Cortex of kidney (tissue), 1 donor: ENCODE measurements at places on chromosomes 3 and 15.

DNA sequence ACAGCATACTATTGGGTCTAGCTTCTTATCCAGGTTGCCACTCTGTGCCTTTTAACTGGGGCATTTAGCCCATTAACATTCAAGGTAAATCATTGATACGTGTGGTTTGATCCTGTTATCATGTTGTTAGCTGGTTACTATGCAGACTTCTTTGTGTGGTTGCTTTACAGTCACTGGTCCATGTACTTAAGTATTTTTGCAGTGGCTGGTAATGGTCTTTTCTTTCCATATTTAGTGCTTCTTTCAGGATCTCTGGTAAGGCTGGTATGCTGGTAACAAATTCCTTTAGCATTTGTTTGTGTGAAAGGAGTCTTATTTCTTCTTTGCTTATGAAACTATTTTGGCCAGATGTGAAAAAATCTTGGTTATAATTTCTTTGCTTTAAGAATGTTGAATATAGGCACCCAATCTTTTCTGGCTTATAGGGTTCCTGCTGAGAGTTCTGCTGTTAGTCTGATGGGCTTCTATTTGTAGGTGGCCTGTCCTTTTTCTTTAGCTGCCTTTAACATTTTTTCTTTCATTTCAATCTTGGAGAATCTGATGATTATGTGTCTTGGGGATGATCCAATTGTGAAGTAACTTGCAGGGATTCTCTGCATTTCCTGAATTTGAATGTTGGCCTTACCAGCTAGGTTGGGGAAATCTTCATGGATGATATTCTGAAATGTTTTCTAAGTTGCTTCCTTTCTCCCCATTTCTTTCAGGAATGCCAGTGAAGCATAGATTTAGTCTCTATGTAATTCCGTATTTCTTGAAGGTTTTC, 39.3 kb downstream of the CCR1 start:
- no peak for DNase-seq

DNA sequence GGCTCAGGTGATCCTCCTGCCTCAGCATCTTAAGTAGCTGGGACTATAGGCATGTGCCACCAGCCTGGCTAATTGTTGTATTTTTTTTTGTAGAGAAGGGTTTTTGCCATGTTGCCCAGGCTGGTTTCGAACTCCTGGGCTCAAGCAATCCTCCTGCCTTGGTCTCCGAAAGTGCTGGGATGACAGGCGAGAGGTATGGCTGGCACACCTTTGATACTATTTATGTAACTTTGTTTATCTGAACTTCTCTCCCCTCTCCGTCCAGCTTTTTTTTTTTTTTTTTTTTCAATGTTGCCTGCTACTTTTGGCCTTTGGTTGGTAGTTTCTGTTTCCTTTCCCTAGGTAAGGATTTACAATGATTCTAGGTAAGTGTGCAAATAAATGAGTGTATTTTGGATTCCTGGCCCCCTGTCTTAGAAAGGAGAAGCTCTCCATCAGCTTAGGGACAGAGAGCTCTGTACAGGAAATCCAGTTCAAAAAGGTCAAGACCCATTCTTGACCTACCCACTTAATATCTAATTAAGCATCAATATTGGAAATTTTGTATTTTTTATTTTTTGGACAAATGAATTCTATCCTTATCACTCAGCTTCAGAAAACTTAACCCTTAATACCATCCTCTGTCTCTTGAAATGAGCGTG, 6.8 kb downstream of the ARL6IP5 start:
- DNase-seq: no peak

DNA sequence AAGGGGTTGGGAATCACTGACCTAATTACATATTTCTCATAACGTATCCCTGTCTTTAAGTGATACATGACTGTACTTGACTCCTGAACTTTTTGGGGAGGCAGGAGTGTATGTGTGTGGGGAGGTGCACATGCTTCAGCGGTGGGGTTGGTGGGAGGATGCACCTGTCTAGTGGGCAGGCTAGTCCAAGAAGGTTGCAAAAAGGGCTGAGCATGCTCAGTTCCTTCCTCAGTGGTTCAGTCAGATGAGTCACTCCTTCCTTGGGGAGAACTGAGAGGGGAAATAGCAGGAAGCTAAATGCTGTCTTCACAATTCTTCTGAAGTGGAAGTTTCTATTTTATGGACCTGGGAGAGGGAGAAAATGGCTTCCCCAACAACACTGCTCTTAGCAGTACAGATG, 24.6 kb upstream of the AP4E1 start:
- DNase-seq: no peak

GRCh38 chr3:62771331-62772072, 103.7 kb downstream of the CADPS start:
- DNase-seq: no peak

GRCh38 chr3:16520970-16521881, 7.7 kb upstream of the RFTN1 start:
- DNase-seq: no peak

DNA sequence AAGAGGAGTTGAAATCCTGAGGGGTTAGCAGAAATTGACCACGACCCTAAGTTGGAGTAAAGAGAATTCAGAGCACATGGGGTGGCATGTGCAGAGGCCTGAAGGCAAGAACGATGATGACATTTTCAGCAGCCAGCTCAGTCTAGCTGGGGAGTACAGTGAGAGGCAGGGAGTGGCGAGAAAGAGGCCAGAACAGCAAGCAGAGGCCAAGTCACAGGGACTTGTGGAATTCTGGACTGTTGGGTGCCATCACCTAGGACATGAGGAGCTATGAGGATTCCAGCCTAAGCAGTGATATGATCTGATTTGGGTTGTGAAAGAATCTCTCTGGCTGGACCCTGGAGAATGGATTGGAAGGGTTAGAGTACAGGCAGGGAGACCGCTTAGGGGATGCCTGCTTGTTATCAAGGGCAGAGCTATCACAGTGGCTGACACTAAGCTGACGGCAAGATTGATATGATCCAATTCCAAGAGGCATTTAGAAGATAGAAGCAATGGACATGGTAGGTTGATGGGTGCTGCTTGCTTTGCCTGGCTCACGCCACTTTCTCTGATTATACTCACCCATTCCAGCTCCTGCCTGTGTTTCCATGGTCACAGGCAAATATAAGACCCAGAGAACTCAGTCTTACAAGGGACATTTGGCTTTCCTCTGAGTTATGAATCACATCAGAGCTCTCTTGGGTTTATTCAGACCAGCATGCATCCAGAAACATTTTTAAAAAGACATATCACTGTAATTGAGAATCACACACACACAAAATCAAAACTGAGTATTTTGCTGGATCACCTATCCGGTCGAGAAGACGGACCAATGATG, 66.4 kb downstream of the LRTM1 start:
- DNase-seq: no peak

- DNase-seq: no peak
These were observed 2.5 kb downstream of the RORA start for GRCh38 chr15:61226361-61227256.

DNA sequence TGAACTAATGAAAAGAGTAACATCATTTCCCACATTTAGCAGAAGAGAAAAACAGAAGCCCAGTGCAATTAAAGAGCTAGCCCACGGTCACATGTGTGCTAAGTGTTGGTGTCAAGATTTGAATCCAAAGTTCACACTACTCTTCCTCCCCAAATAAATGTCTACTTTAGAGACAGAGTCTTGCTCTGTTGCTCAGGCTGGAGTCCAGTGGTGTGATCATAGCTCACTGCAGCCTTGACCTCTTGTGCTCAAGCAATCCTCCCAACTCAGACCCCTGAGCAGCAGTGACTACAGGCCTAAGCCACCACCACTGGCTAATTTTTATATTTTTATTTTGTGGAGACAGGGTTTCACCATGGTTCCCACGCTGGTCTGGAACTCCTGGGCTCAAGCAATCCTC, 4.8 kb downstream of the OSBPL10 start:
- DNase-seq: no peak

DNA sequence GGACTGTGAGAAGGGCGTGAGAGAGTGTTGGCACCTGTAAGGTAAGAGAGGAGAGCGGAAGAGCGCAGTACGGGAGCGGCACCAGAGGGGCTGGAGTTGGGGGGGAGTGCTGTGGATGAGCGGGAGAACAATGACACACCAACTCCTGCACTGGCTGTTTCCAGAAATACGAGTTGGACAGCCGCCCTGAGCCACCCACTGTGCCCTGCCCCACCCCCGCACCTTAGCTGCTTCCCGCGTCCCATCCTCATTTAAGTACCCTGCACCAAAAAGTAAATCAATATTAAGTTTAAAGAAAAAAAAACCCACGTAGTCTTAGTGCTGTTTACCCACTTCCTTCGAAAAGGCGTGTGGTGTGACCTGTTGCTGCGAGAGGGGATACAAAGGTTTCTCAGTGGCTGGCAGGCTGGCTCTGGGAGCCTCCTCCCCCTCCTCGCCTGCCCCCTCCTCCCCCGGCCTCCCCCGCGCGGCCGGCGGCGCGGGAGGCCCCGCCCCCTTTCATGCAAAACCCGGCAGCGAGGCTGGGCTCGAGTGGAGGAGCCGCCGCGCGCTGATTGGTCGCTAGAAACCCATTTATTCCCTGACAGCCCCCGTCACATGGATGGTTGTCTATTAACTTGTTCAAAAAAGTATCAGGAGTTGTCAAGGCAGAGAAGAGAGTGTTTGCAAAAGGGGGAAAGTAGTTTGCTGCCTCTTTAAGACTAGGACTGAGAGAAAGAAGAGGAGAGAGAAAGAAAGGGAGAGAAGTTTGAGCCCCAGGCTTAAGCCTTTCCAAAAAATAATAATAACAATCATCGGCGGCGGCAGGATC, at the start of gene SOX2:
Gene SOX2, plus strand, starts transcription at position 601 of the 811 bp plus-strand sequence. CDS start 436 bp downstream, outside the sequence.
- no peak for DNase-seq

GRCh38 chr3:61673651-61674050, 112.3 kb downstream of the PTPRG start:
- DNase-seq: no peak

- DNase-seq: no peak
These were observed 126.0 kb downstream of the ADAMTS17 start for GRCh38 chr15:100215843-100216169.

DNA sequence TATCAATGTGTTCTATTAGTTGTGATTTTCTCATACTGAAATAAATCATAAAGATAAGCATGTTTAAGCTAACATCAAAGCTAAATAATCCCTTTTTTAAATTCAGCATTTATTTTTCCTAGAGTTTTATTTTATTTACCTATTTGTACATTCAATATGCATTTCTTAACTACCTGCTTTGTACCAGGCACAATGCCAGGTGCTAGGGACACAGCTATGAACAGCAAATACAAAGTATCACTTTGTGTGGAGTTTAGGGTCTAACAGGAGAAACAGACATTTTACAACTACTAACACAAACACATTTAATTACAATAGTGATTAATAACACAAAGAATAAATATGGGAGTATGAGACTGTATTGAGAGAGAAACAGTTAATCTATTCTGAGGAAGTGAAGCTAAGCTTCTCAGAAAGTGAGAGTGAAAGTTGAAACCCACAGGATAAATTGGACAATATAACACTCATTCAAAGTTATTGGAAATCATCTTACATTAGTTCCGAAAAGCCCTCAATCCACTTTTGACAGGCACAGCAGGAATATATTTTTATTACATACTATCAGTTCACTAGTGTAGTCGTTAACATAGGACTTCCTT, 159.6 kb downstream of the GBE1 start:
- no peak for DNase-seq

DNA sequence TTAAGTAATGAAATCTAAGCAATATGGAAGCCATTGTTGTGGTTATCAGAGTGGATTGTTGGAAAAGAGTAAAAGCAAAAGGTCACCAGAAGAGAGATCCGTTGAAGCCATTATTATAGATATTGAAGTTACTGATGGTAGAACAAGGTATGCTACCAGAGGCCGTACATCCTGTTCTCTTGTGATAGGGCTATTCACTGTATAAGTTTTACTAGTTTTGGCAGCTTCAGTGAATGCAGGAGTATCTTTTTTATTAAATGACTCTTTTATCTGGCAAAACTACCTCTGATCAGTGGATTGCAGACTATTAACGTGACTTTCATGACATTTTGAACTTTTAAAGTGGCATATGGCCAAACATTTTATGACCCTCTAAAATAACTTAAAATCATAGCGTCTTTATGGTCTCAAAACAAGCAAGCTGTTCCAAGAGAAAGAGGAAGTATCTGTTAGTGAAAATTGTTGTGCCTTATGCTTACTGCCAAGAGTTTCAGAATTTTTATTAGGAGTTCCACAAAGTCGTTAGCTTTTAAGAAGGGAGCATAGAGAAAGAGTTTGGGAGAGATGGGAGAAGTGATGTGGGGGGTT, 102.9 kb downstream of the LRRC49 start:
- DNase-seq: no peak

DNA sequence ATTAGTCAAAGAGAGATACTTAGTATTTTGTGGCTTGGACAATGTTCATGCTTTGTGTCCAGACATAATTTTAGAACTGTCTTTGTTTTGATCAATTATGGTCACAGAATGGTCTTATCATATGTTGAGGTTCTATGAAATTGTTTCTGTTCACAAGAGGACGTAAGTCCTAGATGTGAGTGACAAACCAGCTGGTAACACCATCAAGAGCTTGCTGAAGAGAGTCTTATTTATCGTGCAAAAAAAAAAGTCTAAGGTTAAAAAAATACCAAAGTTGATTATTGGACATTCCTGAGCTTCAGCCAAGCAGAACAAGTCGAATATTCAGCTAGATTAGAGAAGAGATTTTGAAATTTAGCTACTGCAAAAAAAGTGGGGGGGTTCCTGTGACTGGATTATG, 495.9 kb upstream of the NAALADL2 start:
- DNase-seq: no peak

DNA sequence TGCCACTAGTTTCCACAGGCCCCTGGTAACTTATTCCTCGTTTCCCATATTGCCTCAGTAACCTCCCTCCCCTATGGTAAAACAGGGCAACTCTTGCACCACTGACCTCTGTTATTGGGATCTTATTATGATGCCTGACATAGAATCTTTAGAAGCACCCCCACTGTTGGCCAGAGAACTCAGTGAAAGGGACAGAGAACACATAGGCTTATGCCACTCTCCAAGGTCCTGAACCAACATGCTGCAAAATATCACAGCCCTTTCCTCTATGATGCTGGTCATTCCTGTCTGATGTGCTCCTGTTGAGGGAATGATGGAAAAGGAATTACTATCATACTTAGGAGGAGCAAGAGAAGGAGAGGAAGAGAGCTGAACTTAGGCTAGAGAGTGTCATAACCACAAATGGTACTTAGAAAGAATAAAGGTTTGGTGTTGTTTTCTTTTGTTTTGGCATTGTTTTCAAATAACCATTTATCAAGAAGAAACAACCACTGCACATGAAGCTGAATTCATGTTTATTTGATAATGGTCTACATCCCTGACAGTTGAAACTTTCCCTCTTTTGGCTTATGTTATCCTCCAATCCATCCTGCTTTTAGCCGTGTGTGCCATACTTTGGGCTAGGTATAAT, 330.2 kb downstream of the EPHB1 start:
- DNase-seq: no peak

GRCh38 chr15:23370578-23370977, 16.0 kb downstream of the GOLGA8S start:
- no peak for DNase-seq

DNA sequence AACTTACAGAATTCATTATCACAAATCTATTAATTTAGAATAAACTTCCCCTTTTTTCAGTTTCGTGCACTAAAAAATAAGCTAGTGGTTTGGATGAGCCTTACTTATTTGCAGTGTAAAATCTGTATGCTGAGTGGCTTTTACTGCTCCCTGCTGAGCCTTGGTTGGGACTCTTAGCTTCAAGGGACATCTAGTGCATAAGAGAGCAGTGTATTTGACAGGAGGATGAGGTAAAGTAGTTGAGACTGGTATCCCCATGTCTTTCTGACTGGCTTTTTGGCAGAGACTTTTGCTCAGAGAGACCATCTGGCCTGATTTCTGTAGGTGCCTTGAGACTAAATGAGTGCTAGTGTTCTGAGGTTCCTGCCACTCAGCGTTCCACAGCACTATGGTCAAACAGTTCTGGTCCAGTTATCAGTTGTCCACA, 11.8 kb downstream of the CAPN7 start:
- no peak for DNase-seq

GRCh38 chr3:55877703-55878102, 390.6 kb upstream of the WNT5A start:
- DNase-seq: no peak
